ENCODE measurements at places on chromosomes 5 and 9.

GRCh38 chr9:61673664-61674381 is 484.0 kb downstream of the SPATA31A7 start:
- DNase-seq: no peak

DNA sequence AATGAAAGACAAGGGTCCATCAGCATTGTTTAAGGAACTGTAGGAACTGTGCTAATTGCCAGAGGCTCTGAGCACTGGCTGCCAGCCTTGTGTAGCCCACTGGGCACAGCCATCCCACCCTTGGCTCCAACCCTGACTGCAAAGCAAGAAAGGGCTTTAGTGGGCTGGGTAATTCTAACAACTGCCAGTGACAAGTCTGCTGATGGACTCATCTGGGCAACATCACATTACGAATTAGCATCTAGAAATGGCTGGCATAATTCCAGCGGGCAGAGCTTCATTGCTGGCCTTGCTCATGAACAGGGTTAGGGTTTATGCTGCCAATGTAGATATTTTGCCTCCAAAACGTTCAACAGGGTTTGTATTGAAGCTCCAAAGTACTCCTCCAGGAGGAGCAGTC is 326.9 kb downstream of the ARHGEF28 start:
- DNase-seq: no peak

GRCh38 chr5:39469176-39469575 is 44.4 kb upstream of the DAB2 start:
- DNase-seq: no peak

DNA sequence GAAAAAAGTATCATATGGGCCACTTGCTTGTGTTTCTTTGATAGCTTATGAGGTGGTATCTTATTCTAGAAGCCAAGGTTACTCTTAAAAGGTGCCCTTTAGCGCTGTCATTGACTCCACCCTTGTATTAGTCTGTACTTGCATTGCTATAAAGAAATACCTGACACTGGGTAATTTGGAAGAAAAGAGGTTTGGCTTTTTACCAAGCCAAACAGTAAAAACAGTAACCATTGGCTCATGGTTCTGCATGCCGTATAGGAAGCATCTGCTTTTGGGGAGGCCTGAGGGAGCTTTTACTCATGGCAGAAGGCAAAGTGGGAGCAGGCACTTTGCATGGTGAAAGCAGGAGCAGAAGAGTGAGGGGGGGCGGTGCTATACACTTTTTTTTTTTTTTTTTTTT is 87.4 kb downstream of the TEK start:
- no peak for DNase-seq

GRCh38 chr9:137480686-137481683 is 21.9 kb upstream of the NSMF start:
- no peak for DNase-seq

DNA sequence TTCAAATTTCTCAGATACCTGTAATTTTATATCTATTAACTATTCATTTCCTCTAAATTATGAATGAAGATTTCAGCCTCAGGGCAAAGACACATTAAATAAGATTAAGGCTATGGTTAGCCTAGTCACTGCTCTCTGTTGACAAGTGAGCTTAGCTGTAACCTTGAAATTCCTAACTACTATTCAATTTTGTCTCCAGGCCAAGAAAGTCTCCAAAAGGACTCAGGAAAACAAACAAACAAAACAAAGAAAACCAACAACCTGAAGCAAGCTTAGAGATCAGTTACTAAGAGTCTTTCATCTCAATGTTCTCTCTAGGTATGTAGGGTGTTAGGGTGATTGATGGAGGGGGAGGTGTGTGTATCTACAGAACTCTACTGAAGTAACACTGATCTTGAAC is 9.6 kb upstream of the CTNNAL1 start:
- DNase-seq: no peak

GRCh38 chr5:137792303-137792702 is 38.1 kb upstream of the HNRNPA0 start:
- no peak for DNase-seq

Data from CD4-positive, alpha-beta T cell treated with Interleukin-6 for 4 hours (primary cell).